Fibroblast of skin of left biceps (primary cell): ENCODE measurements at places on chromosomes 11 and 22.

GRCh38 chr22:47225931-47226633, 463.6 kb downstream of the TBC1D22A start:
- DNase-seq, result no peak

DNA sequence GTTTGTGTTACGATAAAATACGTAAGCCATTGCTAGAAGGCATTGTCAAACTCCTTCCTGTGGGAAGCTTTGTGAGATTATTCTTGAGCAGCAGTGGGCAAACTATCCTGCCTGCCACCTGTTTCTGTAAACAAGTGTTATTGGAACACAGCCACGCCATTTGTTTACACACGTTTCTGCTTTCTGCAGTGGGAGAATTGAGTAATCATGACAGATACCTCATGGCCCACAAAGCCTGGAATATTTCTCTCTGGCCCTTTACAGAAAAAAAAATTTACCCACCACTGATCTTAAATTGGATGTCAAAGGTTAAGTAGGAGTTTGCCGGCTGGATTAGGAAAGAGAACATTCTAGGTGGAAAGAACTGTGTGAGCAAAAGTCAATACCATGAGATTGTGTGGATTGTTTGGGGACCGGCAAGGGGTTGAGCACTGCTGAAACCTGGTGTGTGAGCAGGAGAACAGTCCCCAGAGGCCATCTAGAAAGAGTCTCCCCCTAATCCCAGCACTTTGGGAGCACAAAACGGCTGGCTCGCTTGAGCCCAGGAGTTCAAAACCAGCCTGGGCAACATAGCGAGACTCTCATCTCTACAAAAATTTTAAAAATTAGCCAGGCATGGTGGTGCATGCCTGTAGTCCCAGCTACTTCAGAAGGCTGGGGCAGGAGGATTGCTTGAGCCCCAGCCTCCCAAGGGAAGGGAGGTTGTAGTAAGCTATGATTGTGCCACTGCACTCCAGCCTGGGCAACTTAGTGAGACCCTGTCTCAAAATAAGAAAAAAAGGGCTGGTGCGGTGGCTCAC, 6.0 kb upstream of the PLA2G6 start:
- DNase-seq, result no peak

DNA sequence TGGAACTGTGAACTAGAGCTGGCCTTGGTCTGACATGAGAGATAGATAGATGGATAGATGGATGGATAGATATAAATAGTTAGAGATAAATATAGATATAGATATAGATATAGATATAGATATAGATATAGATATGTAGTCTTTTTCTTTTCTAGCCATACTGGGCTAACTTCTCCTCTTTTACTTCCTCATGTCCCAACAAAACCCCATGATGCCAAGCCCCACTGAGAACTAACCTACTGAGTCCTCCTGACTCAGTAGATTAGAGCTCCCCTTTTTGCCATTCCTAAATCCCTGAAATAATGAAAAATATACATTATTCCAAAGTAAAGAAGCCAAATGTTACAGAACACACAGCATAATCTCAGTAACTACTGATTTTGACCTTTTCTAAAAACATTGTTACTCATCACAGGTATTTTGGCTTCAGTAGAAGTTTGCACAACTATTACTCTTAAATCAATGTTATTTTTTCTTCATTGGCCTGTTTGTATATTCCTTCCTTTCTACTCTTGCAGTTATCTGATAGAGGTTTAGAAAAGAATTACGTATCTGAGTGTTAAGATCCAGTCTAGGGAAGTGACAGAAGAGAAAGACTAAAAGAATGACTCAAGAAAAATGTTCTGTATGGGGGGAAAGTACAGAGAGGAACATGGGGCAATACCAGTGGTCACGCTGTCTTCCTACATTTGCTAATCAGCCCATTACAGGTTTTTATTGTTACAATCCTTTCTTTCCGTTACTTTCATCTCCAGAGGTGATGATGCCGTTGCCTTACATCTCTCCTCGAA, 6.0 kb upstream of the OR10D3 start:
- DNase-seq, result no peak

- DNase-seq, result no peak
Measured at GRCh38 chr11:45300715-45301114, 14.6 kb upstream of the SYT13 start.

- DNase-seq, result no peak
Measured at GRCh38 chr22:32916025-32916424, 114.5 kb downstream of the TIMP3 start.

GRCh38 chr11:47552056-47552565, 821 bp downstream of the CELF1 start:
- no peak for DNase-seq

DNA sequence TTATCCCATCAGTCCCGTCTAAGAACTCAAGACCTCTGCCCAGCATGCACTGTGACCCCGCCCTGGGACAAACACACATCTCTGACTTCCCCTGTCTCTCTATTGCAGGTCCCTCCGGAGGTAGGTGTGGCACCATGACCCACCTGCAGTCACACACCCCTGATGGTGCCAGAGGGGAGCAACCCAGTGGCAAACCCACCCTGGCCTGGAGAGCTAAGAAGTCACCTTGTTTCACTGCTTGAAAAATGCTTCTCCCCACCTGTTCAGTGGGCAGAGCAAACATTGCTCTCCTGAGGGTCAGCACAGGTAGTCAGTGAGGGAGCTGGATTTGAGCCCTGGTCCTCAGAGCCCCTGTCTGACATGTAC, 23.9 kb downstream of the CAPN1 start:
- no peak for DNase-seq

GRCh38 chr11:94103471-94103870, 25.2 kb upstream of the PANX1 start:
- DNase-seq, result no peak

DNA sequence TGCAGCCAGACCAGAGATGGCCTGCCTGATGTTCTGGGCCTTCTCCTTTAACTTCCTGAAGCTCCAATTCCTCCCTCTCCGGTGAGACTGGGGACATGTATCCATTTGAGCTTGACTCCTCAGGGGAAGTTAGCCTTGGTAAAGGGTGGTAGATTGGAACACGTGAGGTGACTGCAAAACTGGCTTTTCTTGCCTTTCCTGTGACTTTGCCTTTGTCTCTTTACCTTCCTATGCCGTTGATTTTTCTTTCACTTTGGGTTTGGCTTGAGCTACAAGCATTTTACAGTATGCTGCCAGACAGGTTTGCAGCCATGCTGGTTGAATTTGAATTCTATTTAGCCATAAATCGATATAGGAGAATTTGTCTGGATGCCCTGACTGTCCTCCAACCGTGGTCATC, 16.8 kb upstream of the GLYATL1 start:
- DNase-seq, result no peak

GRCh38 chr11:124700028-124700427, 26.3 kb downstream of the SPA17 start:
- no peak for DNase-seq

GRCh38 chr11:60905551-60906113, 753 bp downstream of the PRPF19 start:
- no peak for DNase-seq

DNA sequence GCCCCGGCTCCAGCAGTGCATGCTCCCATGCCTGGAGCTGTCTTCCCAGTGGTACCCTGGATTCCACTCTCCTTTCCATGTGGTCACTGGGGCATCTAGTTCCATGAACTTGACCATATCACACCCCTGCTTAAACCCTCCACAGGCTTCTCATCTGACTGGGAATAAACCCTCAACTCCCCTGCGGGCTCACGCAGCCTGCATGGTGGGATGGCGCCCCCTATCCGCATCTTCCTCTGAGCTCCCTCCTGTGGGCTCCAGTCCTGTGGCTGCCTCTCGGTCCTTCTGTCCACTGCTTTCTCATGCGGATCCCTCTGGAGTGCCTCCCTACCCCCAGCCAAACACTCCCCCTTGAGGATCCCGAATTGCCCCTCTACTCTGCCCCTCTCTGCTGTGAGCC, 41.4 kb upstream of the TTLL12 start:
- no peak for DNase-seq

- no peak for DNase-seq
Measured at GRCh38 chr22:47280301-47280700, 517.9 kb downstream of the TBC1D22A start.

DNA sequence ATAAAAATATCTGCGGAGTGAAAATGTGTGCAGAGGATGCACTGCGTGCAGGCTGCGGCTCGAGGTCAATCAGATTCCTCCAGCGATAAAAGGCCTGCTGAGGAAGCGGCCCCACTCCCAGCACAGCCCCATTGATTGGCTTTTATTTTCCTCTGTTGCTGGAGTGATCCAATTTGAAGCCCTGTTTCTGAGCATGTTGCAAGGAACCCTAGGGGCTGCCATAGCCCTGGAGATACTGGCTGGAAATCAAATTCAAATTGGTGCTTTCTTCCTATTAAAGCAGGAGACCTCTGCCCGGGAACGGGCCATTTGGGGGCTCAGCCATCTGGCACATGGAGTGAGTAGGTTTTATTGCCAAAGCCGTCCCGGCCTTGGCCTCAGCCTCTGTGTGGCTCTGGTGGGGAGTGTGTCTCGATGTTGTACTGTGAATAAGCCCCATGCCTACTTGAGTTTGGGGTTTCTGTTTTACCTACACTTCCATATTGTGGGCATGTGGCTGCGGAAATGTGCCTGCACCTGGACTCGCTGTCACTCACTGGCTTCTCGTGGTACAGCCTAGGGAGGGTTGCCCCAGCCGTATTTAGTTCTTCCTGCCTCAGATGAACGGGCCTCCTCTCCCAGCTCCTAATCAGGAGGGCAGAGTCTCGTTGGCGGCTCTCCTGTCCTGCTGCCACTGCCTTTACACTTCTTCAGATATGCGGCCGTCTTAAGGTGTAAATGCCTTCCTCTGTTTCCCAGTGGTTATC, 25.6 kb downstream of the PARVB start:
- DNase-seq, result no peak

DNA sequence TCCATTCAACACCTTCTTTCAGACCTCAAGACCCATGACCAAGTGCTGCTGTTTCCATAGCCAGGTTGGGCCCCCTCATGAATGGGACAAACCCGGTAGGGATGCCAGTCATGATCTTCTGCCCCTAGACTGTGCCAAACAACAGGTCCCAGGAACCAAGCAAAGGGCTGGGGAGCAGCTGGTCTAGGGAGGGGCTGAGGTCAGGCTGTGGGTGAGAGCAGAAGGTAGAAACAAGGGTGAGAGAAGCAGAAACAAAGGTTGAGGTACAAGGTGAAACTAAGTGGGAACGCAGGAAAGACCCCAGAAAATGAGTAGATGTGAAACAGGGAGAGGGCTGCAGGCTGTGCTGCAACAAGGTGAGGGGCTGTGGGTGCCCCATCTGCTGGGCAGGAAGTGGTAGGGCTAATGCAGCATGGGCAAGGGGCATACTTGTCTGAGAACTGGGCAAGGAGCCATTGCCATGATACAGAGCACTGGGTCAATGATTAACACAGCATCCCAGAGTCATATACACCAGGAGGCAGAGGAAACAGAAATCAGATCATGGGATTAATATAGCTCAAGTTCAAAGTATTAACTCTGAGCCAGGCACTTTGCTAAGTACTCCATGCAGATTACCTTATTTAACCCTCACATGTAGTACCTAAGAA, 45.9 kb downstream of the SLC1A2 start:
- no peak for DNase-seq

DNA sequence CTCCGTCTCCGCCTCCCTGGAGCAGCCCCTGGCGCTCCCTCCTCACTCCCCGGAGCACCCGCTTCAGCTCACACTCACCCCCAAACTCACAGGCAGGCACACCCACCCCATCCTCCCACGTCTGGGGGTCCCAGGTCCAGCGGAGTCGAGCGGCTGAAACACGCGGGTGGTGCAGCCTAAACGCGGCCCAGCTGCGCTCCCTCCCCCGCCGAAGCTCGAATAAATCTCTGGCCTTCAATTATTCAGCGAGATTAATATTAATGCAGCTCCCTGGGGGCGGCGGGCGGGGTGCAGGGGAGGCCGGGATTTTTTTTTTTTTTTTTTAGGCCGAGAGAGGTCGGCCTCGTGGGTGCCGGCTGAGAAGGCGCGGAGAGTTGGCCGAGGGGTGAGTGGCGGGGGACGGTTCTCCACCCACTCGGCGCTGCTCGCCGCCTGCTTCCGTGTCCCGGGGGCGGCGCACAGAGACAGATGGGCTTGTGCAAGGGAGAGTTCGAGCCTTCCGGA, 524 bp upstream of the SLC1A2 start:
- no peak for DNase-seq

- no peak for DNase-seq
Measured at GRCh38 chr11:99795999-99796398, 775.2 kb downstream of the CNTN5 start.

DNA sequence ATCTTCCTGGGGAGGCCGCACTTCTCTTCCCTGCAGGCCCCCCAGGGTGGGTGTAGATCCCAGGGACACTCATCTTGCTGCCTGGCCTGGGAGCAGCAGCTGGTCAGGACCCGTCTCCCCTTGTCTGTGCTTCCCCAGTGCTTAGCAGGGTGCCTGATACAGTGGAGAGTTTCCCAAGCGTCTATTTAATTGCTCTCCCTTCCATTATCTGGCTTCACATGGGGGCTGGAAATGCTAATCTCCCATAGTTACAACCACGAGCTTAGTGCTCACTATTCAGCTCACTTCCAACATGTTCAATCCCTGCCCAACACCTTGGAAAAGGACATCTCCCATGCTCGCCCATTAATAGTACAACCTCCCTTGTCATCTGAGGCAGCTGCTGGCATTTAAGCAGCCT, 100.5 kb downstream of the DSCAML1 start:
- DNase-seq, result no peak

GRCh38 chr11:100930185-100930778, 199.3 kb downstream of the PGR start:
- peak; percentile 46 for DNase-seq

DNA sequence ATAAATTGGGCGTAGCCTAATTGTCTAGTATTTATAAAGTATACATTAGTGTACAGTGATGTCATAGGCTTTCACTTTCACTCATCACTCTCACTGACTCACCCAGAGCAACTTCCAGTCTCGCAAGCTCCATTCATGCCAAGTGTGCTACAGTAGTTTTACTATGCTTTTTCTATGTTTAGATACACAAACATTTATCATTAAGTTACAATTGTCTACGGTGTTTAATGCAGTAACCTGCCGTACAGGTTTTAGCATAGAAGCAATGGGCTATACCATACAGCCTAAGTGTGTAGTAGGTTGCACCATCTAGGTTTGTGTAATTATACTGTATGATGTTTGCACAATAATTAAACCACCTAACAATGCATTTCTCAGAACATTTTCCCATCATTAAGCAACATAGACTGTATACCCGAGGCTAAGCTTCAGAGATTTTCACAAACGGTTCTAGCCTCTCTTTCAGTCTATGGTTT, 17.5 kb downstream of the OR9G1 start:
- no peak for DNase-seq
